ENCODE measurements at places on chromosomes 6 and 20.

- H3K4me3 ChIP-seq = no peak overlapping the region
- no peak overlapping the region for H3K27ac ChIP-seq
- no peaks in the 10 kb centered on the region for H3K27me3 ChIP-seq
- no peaks in the 10 kb centered on the region for H3K36me3 ChIP-seq
These were observed 296.1 kb downstream of the TENT5A start for GRCh38 chr6:81456416-81456815.

DNA sequence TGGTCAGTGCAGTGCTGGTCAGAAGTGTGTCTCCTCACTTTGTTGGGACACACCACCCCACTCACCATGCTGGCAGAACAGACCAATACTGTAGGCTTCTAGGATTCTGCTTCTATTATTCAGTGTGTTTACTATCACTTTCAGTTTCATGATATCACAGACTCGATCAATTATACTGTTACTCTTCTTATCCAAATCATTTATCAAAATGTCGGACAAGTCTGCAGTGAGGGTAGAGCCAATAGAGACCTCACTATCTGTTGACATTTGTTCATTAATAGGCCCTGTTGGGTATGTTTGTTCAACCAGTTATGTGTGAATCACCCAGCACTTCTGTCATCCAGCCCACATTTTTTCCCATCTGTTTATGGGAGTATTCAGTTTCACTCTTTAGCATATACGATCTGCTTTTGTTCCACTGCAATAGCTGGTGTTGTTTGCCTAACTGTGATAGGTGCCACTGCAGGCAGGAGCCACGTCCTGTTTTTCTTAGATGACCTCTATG lies 140.1 kb downstream of the NRN1 start:
- no peak for DNase-seq
- H3K27ac ChIP-seq = peak overlapping the region; percentile 58
- H3K4me3 ChIP-seq = peak overlapping the region; percentile 41
- no peaks in the 10 kb centered on the region for H3K36me3 ChIP-seq

DNA sequence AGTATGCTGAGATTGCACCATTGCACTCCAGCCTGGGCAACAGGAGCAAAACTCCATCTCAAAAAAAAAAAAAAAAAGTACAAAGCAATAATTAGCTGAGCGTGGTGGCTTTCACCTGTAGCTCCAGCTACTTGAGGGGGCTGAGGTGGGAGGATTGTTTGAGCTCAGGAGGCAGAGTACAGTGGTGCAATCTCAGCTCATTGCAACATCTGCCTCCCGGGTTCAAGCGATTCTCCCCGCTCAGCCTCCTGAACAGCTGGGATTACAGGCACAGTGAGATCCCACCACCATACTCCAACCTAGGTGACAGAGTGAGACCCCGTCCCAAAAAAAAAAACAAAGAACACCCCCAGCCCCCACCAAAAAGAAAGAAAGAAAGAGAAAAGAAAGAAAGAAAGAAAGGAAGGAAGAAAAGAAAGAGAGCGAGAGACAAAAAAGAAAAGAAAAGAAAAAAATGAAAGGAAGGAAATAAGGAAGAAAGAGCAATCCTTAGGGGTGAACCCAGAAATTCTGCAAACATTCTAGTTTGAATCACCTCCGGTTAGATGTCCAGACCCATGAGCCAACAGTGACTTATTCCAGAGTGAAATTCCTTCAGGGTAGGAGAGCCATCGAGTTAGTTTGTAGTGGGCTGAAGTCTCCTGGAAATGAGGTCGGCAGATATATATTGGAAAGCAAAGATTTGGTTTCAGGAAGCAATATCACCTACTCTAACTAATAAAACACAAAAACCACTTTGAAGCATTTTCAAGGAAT lies 3.2 kb upstream of the RIPOR3 start:
- H3K4me3 ChIP-seq = no peak overlapping the region
- H3K4me1 ChIP-seq = no peaks in the 10 kb centered on the region

GRCh38 chr6:20600831-20601230 lies 66.6 kb downstream of the CDKAL1 start:
- DNase-seq = no peak
- H3K4me3 ChIP-seq = no peak overlapping the region
- H3K4me1 ChIP-seq = no peaks in the 10 kb centered on the region
- H3K27ac ChIP-seq = no peak overlapping the region
- H3K27me3 ChIP-seq = no peaks in the 10 kb centered on the region
- H3K36me3 ChIP-seq = peaks cover 12% of the 10 kb centered on the region

DNA sequence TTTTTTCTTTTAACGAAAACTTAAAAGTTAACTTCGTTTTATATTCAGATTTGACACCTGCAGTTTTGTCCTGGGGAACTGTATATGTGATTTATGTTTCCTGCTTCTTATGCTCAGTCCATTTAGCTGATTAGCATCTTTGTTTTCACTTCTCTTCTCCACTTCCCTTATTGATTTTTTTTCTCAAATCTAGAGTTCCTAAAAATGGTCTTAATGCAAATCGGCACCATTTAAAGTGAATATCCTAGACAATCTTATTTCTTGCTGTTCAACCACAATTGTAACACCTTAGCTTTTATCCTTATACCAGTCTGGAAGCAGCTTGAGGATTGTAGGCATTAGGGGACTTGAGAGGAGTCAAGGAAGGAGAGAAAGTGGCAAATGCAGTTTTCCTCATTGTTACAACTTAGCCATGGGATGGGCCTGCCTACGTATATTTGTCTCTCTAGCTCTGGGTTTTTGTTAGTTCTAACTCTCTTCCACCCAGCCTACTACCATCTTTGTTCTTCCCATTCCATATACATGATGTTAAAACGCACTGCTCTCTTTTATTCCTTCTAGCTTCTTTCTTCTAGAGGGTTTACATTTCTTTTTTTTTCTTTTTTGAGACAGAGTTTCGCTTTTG lies 8.5 kb downstream of the QRSL1 start:
- no peak overlapping the region for H3K4me3 ChIP-seq
- H3K36me3 ChIP-seq = peaks cover 8% of the 10 kb centered on the region
- H3K4me1 ChIP-seq = no peaks in the 10 kb centered on the region
- H3K27me3 ChIP-seq = no peaks in the 10 kb centered on the region
- DNase-seq = no peak
- no peak overlapping the region for H3K27ac ChIP-seq

DNA sequence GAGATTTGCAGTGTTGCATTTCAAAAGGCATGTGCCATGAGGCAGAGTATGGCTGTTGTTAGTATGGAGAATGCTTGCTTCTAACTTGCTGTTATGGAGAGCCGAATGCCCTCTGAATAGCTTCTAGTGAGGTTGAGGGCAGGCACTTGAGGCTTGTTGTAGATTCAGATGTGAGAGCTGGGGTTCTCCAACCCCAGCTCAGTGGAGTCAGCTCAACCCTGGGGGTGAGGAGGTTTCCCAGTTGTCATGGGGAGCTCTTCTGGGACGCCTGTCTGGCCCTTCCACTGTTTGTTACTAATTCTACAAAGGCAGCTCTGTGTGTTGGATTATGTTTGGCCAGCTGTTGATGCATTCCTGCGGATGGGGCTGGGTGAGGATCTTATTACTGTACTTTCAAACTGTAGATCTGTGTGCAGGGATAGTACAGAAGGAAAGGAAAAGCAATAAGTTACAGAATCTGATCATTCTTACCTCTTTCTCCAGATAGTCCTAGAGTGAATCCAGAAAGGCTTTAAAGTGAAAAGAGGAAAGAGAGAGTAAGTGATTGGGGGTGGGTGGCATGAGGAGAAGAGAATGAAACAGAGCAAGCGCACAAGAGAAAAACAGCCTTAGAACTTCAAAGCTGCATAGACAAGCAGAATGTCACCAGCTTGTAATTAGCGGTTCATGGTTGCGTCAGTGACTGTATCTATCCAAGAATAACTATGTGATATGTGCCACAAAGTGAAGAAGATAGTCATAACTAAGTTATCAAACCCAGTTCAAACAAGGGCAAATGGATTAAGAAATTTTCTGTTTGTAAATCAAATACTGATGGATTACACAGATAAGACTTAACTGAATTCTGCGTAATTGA lies 148.7 kb downstream of the PRL start:
- DNase-seq = no peak
- H3K36me3 ChIP-seq = no peaks in the 10 kb centered on the region
- H3K4me3 ChIP-seq = no peak overlapping the region

- no peak for DNase-seq
- H3K4me3 ChIP-seq = no peak overlapping the region
- no peaks in the 10 kb centered on the region for H3K27me3 ChIP-seq
- no peaks in the 10 kb centered on the region for H3K4me1 ChIP-seq
These were observed 92.0 kb downstream of the TTLL2 start for GRCh38 chr6:167416676-167417430.
